ENCODE measurements at places on chromosomes 11 and 22. TPM values are rescaled to one million over a fixed set of nuclear protein-coding genes. Genes with fewer than 3 reads are reported as not detected.

TP53I11 gene
- 9.7 TPM for total RNA-seq

TRIM51 gene
- not detected for total RNA-seq

CCDC134 gene
- 11.2 TPM for total RNA-seq

LRRC74B gene
- total RNA-seq = not detected

FXYD2 gene
- total RNA-seq = not detected

CALCB gene
- total RNA-seq = 0.12 TPM

CRYBB3 gene
- total RNA-seq = not detected

PRDM11 gene
- 2.9 TPM for total RNA-seq

OR2AG2 gene
- total RNA-seq = 0.55 TPM

TP53AIP1 gene
- total RNA-seq = not detected

DEFB131B gene
- total RNA-seq = not detected

CRYBA4 gene
- not detected for total RNA-seq

ZBTB16 gene
- total RNA-seq = under 0.01 TPM

SLC16A8 gene
- total RNA-seq = not detected

MYBPC3 gene
- total RNA-seq = not detected
